ENCODE measurements at places on chromosomes 5 and 9.
A peak's percentile ranks its signal among the peaks of the same experiment; 100 is the strongest.

- DNase-seq, result no peak
These were observed 73.3 kb downstream of the DPYSL3 start for GRCh38 chr5:147436596-147436995.

DNA sequence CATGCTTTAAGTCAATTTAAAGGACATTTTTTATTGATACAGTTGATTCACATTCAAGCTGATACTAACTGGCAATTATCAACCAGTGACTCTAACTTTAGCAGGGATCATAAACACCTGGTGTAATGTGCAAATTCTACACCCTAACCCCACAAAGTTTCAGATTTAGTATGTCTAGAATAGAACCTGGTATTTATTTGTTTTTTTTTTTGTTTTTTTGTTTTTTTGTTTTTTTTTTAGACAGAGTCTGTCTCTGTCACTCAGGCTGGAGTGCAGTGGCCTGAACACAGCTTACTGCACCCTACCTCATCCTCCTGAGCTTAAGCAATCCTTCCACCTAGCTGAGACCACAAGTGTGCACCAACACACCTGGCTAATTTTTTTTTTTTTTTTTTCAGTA, 311.2 kb upstream of the SEMA6A start:
- DNase-seq, result no peak

GRCh38 chr5:157600252-157600651, 24.7 kb upstream of the ADAM19 start:
- DNase-seq, result no peak

GRCh38 chr5:42267091-42267490, 156.1 kb upstream of the GHR start:
- no peak for DNase-seq

DNA sequence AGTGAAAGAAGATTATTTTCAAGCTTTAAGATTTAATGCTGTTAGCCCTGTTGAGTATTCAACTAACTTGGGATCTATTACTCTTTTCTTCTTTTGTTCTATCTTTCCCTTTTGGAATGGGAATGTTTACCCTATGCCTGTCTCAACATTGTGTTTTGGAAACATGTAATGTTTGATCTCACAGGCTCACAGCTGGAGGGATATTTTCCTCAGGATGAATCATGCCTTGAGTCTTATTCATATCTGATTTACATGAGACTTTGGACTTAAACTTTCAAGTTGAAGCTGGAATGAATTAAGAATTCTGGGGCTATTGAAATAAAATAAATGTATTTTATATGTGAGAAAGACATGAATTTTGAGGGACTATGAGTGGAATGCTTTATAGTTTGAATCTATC, 607.8 kb upstream of the PTGER4 start:
- no peak for DNase-seq

GRCh38 chr5:61263072-61263471, 69.0 kb upstream of the ZSWIM6 start:
- no peak for DNase-seq

- no peak for DNase-seq
These were observed 164.7 kb downstream of the TMEM167A start for GRCh38 chr5:82912462-82912861.

DNA sequence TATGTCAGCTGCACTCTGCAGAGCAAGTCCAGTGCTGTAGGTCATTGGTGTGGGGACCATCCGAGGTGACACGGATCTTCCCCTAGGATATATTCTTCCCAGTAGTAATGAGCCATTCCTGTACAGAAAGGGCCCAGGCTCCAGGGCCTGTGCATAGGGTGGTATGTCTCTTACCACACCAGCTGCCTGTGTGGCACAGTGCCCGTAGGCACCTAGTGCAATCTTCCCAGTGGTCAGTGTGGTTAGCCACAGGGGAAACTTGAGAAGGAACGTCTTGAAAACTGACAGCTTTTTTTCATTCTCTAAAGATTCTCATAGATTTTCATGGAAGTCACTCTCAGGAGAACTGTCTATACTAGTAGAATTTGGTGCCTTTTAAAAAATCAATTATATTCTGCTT, 39.8 kb downstream of the CYSTM1 start:
- DNase-seq, result peak; percentile 44

GRCh38 chr5:38420691-38421390, 135.6 kb downstream of the LIFR start:
- peak; percentile 75 for DNase-seq

- no peak for DNase-seq
These were observed 21.5 kb upstream of the MRNIP start for GRCh38 chr5:179880066-179880650.

DNA sequence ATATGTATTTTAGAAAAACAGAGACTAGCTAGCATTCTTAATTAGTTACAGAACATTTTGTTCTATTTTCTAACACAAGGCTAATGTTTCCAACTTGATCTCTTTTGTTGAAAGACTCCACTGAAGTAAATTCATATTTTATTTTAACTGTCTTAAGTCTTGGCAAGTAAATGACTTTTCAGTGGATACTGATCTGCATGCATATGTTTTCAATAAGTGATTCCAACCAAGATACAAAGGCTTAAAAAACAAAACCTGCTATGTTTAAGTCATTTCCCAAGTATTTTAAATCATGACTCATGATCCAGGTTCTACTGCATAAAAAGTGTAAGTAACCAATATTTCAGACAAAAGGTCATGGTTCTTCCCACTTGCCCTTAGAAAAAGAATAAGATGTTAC, 5.7 kb downstream of the CDO1 start:
- DNase-seq, result peak; percentile 4

GRCh38 chr5:107367939-107368338, 302.8 kb downstream of the EFNA5 start:
- DNase-seq, result no peak

- peak; percentile 69 for DNase-seq
These were observed 11.6 kb downstream of the ERP44 start for GRCh38 chr9:100087218-100087617.

DNA sequence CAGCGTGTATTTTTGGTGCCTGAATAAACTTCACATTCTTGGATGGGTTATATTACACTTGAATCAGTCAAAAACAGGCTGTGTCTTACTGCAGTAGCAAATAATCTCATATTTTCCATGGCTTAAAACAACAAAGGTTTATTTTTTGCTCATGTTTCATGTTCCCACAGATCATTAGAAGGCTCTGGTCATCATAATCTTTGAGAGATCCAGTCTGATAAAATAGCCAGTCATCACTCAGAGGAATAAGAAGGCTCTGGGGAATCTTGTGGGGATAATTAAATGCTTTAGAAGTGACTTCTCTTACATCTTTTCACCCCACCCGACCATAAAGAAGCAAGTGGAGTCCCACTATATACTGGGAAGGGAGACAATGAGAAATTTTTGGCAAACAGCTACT, 417.7 kb downstream of the PSAT1 start:
- DNase-seq, result peak; percentile 2

DNA sequence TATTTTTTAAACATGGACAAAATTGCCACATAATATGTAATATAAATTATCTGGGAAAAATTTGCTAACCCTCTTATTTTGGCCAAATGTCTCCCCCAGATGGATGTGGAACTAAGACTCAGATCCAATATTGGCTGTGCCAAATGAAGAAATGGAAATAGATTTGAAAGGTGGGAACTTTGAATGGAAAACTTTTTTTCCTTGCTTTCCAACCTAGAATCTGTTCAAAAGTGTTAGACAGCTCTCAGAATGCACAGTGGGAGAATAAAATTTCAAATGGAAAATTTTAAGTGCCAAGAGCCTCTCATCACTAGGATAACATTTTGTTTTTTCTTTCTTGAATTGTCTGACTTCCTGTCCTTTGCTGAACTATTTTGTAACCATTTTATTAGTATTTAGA, 142.6 kb upstream of the GAS1 start:
- peak; percentile 56 for DNase-seq

DNA sequence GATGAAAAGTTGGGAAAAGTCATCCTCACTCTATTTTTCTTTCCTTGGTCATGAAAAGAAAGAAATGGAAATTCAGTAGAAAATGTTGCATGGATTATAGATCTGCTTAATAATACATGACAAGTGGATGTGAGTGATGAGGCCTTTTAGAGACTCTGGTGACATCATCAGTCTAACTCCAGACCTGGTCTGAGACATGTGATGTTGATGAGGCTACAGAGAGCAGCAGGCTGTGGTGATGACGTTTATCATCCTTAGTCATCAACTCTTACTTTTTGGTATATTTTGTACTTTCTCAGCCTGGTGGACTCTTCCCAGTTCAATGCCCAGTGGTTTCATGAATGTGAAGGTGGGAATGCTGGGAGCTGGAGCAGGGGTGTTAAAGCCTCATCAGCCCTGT, 116.4 kb downstream of the TTLL11 start:
- DNase-seq, result peak; percentile 22

DNA sequence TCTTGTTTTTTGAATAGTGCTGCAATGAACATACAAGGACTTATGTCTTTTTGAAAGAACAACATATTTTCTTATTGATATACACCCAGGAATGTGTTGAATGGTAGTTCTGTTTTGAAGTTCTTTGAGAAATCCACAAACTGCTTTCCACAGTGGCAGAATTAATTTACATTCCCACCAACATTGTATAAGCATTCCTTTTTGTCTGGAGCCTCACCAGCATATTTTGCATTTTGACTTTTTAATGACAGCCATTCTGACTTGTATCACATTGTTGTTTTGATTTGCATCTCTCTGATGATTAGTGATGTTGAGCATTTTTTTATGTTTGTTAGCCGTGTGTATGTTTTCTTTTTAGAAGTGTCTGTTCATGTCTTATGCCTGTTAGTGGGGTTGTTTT, 524.9 kb downstream of the SEMA5A start:
- DNase-seq, result no peak

DNA sequence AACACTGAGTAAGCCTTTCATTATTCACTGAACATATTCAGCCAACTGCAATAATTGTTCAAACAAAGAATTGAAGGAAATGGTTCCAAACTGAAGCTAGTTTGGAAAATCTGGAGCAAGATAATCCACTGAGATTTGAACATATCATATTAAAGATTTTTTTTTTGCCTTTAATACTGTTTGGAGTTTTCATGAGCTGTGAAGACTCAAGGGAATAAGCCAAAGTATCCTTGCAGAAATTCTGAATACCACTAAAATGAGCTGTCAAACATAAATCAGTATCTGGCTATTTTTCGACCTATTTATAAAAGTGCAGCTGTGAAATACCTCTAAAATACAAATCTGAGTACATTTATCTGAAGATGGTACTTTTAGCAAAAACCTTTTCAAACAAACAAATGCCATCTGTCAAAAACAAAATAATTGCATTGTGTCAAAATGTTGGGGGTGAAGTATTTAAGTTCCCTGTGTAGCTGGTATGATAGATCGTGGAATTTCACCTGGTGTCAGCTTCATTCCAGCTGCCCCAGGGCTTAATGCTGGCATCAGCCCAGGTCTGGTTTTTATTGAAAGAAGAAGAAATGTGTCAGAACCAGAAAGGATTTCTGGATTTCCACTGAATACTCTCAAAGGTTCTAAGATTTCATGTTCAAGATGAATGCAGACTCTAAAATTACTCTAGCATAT, 149.0 kb upstream of the GRAMD2B start:
- DNase-seq, result no peak

DNA sequence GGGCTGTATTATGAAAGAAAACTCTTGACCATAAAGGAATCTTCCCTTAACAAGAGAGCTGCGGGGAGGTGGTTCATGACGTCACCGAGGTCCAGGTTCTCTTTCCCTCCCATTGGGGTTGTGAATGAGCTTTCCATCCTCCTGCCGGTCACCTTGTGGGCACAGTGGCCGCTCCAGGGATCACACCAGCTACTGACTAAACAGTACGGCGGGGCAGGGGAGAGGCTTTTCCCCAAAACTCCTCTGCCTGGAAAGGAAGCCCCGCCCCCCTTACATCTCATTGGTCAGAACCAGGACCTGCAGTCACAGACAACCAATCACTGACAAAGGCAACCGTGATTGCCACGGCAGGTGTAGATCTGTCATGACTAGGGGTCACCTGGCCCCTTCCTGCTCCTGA, 35.6 kb downstream of the ROR2 start:
- no peak for DNase-seq

- DNase-seq, result no peak
These were observed 432.6 kb downstream of the CYLC2 start for GRCh38 chr9:103427696-103428095.

DNA sequence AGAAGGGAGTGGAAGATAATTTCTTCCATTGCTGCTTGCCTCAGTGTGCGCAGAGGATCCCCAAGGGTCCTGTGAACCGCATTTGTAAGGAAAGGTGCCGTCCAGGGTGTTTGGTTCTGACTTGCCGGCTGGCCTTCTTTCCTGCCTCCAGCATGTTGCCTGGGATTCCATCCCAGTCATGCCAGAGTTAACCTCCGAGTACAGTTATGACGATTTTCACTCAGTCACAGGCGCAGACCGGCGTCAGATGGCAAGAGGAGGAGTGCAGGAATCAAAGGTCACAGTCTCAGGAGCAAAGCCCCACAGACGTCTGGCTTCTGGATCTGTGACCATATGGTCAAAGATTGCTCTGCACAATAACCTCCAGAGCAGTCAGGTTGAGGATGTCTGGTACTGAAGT, 5.9 kb upstream of the GADD45G start:
- DNase-seq, result no peak

DNA sequence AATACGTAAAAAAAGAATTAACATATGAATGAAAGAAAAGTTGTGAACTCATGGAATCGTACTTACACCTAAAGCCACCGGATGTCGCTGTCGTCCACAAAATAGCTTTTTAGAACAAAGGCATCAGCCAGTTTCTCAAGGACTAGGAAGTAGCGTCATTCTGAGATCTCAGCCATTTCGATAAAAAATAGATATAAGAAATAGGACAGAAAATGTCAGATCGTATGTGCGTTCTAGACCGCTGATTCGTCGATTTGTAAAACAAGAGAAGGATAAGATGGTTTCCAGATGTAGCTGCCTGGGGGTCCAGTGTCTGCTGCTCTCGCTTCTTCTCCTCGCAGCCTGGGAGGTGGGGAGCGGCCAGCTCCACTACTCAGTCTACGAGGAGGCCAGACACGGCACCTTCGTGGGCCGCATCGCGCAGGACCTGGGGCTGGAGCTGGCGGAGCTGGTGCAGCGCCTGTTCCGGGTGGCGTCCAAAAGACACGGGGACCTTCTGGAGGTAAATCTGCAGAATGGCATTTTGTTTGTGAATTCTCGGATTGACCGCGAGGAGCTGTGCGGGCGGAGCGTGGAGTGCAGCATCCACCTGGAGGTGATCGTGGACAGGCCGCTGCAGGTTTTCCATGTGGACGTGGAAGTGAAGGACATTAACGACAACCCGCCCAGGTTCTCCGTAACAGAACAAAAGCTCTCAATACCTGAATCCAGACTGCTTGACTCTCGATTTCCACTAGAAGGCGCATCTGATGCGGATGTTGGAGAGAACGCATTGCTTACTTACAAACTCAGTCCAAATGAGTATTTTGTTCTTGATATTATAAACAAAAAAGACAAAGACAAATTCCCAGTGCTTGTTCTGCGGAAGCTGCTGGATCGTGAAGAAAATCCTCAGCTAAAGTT, at the start of gene PCDHA10:
TSS of gene PCDHA10 (plus strand) at position 126 of the 903 bp plus-strand sequence. CDS start at position 278, 152 bp downstream.
- no peak for DNase-seq
